ENCODE measurements at places on chromosomes 16 and 17.

- DNase-seq = no peak
These were observed 77.0 kb upstream of the GAS7 start for GRCh38 chr17:10275418-10275817.

GRCh38 chr16:64983231-64983630 lies 138.6 kb downstream of the CDH11 start:
- DNase-seq = no peak

- DNase-seq = no peak
These were observed 71.3 kb downstream of the IL21R start for GRCh38 chr16:27473101-27473900.

DNA sequence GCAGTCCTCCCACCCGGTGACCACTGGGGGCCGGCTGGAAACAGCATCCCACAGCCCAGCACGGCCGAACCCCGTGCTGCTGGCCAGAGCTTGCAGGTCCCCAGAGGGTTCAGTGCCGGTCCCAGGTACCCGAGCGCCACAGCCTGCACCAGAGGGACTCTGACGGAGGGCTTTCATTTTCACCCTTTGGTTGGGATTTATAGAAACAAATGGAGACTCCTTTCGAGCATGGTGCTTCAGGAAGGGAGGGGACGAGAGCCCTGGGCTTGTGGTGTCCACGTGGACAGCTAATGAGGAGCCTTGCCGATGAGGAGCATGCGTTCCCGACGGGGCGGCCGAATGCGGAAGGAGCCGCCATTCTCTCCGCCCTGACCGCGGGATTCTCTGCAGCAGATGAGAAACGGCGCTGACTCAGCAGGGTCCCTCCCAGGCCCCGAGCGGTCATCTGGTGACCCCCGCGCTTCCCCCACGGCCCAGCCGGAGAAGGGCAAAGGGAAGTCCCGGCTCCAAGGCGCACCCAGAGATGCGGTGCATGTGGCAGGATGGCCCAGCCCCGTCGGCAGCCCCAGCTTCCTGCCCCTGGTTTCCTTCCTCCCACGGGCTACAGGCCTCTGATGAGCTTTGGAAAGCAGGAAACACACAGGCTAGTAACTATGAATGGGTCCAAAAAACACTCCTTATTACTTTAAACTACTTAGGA lies 9.8 kb downstream of the SLC38A10 start:
- DNase-seq = peak; percentile 21

DNA sequence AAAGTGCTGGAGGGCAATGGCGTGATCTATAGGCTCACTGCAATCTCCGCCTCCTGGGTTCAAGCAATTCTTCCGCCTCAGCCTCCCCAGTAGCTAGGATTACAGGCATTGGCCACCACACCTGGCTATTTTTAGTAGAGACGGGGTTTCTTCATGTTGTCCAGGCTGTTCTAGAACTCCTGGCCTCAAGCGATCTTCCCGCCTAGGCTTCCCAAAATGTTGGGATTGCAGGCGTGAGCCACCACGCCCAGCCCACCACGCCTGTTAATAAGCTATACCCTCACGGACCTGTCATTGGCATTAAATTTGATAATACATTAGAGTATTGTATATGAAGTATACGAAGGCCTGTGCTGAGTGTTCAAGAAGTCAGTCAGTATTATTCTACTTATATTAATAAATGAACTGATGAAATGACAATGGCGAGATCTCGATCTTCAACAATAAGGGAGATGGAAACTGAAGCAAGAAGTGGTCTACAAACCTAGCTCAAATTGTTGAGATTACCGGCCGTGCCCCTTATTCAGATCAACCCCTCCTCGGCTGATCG lies 818 bp upstream of the BCAS3 start:
- no peak for DNase-seq

GRCh38 chr16:31502981-31503380 lies 5.2 kb downstream of the RUSF1 start:
- no peak for DNase-seq

DNA sequence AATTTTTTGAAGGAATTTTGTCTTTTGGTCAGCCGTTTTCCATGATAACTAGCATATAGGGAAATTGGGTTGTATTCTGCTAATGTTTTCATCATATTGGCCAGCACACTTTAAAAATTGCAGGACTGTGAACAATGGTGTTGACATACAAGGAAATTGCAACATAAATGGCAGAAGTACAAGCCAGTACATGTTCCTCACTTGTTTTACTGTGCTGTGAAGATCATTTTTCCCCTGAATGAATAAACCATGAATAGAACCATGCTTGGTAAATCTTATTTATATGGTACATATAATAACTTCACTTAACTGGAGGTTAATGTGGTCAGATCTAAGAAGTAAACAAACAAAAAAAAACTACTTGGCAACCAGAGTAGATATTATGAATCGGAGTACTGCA lies 22.8 kb downstream of the OMG start:
- no peak for DNase-seq

GRCh38 chr16:35908942-35909341 lies 2449.5 kb downstream of the TP53TG3F start:
- no peak for DNase-seq

- no peak for DNase-seq
These were observed 119.7 kb downstream of the SNX29 start for GRCh38 chr16:12096157-12096777.

GRCh38 chr16:54116124-54116655 lies 170.4 kb downstream of the IRX3 start:
- DNase-seq = no peak

Data from stimulated activated CD8-positive, alpha-beta memory T cell treated with anti-CD3 and anti-CD28 coated beads, Interleukin-15, amount 100 ng/mL, for 1 hour (primary cell).